ENCODE measurements at places on chromosomes 2 and 18. TPM values are rescaled to one million over a fixed set of nuclear protein-coding genes. Genes with fewer than 3 reads are reported as not detected.

- no peak overlapping the region for H3K4me3 ChIP-seq
- no peaks in the 10 kb centered on the region for H3K27me3 ChIP-seq
- no peaks in the 10 kb centered on the region for H3K36me3 ChIP-seq
- no peak overlapping the region for H3K27ac ChIP-seq
Observed at GRCh38 chr2:105597011-105597805, 147.5 kb upstream of the NCK2 start.

DNA sequence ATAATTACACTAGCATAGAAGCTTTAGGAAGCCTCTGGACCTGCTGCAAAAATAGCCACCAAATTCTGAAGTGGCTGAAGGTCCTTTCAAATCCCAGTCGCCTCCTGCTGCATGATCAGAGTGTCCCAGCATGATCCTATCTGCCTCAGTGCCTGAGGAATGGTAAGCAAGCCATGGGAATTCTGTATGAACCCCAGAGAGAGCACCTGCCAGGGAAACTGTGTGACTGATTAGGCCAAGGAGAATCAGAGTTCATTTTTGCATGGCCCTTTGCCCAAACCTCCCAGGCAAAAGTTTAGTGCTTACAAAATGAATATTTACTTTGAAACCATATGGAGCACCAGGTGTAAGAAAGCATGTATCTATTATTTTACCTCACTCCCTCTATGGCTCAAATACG is 221.4 kb downstream of the ARL4C start:
- H3K4me3 ChIP-seq = no peak overlapping the region
- H3K27me3 ChIP-seq = no peaks in the 10 kb centered on the region
- no peak overlapping the region for H3K27ac ChIP-seq
- H3K36me3 ChIP-seq = no peaks in the 10 kb centered on the region
- DNase-seq = no peak

GRCh38 chr18:25518716-25519053 is 166.7 kb upstream of the ZNF521 start:
- H3K27me3 ChIP-seq = no peaks in the 10 kb centered on the region
- no peak for DNase-seq
- H3K4me3 ChIP-seq = no peak overlapping the region
- H3K36me3 ChIP-seq = no peaks in the 10 kb centered on the region
- no peaks in the 10 kb centered on the region for H3K4me1 ChIP-seq
- H3K27ac ChIP-seq = no peak overlapping the region

DNA sequence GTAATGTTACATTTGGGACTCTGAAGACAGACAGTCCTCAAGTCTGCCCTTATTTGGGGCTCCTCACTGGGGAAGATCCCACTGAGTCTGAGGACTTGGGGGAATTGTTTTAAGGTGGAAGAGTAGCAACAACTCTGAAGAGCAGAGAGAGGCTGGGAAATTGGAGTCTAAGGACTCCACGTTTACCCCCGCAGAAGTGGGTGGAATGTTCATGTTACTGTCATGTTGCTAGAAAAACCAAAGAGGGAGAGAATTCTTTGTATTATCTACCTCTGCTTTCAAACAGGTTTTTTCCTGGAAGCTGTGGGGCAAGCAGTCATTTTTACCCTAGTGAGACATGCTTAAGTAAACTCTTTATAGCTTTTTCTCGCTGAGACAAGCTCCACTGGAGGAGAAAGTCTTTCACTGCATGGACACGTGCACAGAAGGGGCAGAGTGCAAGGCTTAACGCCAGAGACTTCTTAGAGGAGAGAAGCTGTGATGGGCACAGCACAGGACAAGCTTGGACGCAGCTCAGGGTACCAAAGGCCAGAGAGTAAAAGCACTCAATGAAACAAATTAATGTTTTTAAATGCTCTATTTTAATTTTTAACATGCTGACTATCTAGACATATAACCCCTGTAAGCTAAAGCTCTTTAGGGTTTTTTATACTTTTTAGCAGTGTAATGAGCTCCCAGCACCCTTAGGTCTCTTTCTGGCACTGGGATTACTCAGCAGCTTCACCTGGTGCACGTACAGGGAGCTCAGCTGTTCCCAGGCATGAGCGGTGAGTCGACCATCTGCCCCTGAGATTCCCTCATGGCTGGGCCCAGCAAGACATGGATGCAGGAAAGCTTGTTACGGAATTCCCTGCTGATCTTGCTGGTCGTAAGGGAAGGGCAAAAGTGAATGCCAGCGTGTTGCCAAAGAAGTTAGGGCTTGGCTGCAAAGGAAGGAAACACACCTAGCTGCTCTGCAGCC is 54.5 kb upstream of the BIN1 start:
- H3K27ac ChIP-seq = no peak overlapping the region
- H3K4me1 ChIP-seq = no peaks in the 10 kb centered on the region
- DNase-seq = no peak
- H3K27me3 ChIP-seq = no peaks in the 10 kb centered on the region
- H3K36me3 ChIP-seq = no peaks in the 10 kb centered on the region

The CENPA gene
- total RNA-seq = 6.5 TPM

- H3K27ac ChIP-seq = no peak overlapping the region
- H3K4me3 ChIP-seq = no peak overlapping the region
- DNase-seq = no peak
Observed at GRCh38 chr2:151336863-151337371, 20.5 kb upstream of the TNFAIP6 start.

DNA sequence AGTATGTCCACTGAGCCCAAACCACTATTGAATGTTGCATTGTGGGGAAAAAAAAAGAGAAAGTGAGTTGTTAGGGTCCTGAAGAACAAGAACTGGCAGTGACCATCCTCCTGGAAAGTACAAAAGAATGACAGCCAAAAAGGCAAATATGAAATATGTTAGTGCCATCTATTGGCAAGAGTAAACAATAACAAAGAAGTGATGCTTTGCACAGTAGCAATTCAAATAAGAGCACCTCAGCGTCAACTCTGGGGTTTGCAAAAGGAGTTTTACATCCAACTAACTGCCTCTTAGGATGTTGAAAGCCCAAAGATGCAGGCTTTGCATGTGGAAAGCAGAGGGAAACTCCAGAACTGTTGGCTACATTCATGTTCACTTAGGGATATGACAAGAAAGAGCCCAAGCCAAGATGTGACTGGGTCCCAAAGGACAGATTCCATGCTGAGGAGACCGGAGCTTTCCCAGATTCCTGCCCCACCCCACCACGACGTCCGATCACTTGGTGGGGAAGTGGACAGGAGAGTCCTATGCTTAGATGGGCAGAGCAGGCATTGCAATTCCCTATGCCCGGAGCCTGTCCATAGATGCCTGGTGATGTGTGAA is 15.6 kb downstream of the TRABD2A start:
- H3K4me3 ChIP-seq = no peak overlapping the region
- no peaks in the 10 kb centered on the region for H3K4me1 ChIP-seq
- DNase-seq = no peak
- H3K27me3 ChIP-seq = no peaks in the 10 kb centered on the region
- no peak overlapping the region for H3K27ac ChIP-seq
- H3K36me3 ChIP-seq = no peaks in the 10 kb centered on the region

GRCh38 chr18:26460449-26461091 is 87.8 kb downstream of the KCTD1 start:
- H3K4me3 ChIP-seq = no peak overlapping the region
- no peaks in the 10 kb centered on the region for H3K36me3 ChIP-seq
- DNase-seq = no peak

- no peaks in the 10 kb centered on the region for H3K4me1 ChIP-seq
- H3K4me3 ChIP-seq = no peak overlapping the region
- DNase-seq = no peak
- H3K27me3 ChIP-seq = no peaks in the 10 kb centered on the region
- no peaks in the 10 kb centered on the region for H3K36me3 ChIP-seq
Observed at GRCh38 chr2:217609952-217610351, 392.8 kb downstream of the TNS1 start.

DNA sequence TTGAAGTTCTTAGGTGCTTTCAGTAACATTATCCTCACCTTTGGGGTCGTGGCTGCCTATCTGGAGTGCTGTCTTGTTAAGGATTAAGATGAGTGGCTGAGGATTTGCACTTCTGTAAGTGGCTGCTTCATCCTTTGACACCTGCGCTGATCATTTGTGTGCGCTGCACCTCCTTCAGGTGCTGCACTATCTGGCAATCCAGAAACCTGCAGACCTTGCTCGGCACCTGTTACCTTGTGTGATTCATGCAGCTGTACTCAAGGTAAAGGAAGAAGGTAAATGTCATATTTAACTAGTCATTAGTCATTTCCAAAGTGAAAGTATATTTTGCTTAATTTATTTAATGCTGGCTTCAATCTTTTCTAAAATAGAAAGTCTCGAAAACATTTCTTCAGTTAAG is 110.3 kb downstream of the RAB3GAP1 start:
- no peak overlapping the region for H3K4me3 ChIP-seq
- H3K36me3 ChIP-seq = no peaks in the 10 kb centered on the region
- H3K27ac ChIP-seq = no peak overlapping the region
- no peaks in the 10 kb centered on the region for H3K27me3 ChIP-seq

- H3K4me1 ChIP-seq = no peaks in the 10 kb centered on the region
- H3K27ac ChIP-seq = no peak overlapping the region
- H3K36me3 ChIP-seq = no peaks in the 10 kb centered on the region
- no peak for DNase-seq
- no peaks in the 10 kb centered on the region for H3K27me3 ChIP-seq
- no peak overlapping the region for H3K4me3 ChIP-seq
Observed at GRCh38 chr2:135226961-135227360, 174.9 kb downstream of the RAB3GAP1 start.

DNA sequence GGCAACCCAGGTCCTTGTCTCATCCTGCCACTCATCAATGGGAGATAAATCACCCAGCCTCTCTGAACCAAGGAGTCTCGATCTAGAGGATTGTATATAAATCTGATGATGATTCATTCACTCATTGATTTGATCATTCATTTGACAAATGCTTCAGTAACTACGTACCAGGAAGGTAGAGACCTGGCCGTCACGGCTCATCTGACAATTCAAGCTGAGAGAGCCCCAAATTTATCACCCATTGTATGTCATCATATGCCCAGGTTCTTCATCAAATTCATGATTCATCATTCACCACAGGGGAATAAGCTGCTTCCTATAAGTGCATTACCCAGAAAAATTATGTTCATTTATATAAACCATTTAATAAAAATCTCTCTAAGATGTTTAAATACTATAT is 116.9 kb downstream of the FAM161A start:
- H3K27me3 ChIP-seq = no peaks in the 10 kb centered on the region
- DNase-seq = no peak
- no peak overlapping the region for H3K4me3 ChIP-seq
- H3K4me1 ChIP-seq = no peaks in the 10 kb centered on the region
- no peaks in the 10 kb centered on the region for H3K36me3 ChIP-seq
- no peak overlapping the region for H3K27ac ChIP-seq

The SFT2D3 gene
- total RNA-seq = 6.0 TPM

The ACMSD gene
- not detected for total RNA-seq

GRCh38 chr18:48674758-48675351 is 136.0 kb downstream of the CTIF start:
- DNase-seq = no peak
- H3K4me1 ChIP-seq = peaks cover 7% of the 10 kb centered on the region
- no peak overlapping the region for H3K4me3 ChIP-seq
- H3K36me3 ChIP-seq = no peaks in the 10 kb centered on the region
- no peaks in the 10 kb centered on the region for H3K27me3 ChIP-seq

The QPCT gene
- 5.3 TPM for total RNA-seq

DNA sequence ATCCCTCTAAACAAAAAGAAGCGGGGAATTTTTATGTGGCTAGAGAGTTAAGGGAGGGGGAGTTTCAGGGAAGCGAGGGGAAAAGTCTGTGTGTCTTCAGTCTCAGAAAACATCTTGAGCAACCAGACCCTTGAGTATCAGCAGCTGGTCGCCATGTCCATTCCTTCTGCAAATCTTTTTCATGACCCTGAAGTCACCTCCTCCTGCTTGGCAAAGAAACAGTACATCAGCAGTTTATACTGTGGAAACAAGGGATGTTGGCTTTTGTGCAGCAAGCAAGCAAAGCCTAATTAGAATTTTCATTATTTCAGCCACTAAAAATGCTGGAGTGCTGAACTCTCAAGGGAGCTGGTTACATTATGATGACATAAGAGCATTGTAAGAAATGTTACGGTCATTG is 187.4 kb upstream of the SLC8A1 start:
- H3K36me3 ChIP-seq = no peaks in the 10 kb centered on the region
- peak; percentile 18 for DNase-seq

GRCh38 chr18:51028201-51028805 is 1.7 kb upstream of the SMAD4 start:
- H3K4me3 ChIP-seq = no peak overlapping the region
- no peak overlapping the region for H3K27ac ChIP-seq
- H3K4me1 ChIP-seq = no peaks in the 10 kb centered on the region
- H3K36me3 ChIP-seq = no peaks in the 10 kb centered on the region
- H3K27me3 ChIP-seq = no peaks in the 10 kb centered on the region

The MDH1B gene
- total RNA-seq = 0.37 TPM

The SPC25 gene
- 16.0 TPM for total RNA-seq

The SP9 gene
- not detected for total RNA-seq

- no peaks in the 10 kb centered on the region for H3K27me3 ChIP-seq
- no peaks in the 10 kb centered on the region for H3K36me3 ChIP-seq
- H3K4me3 ChIP-seq = no peak overlapping the region
- H3K4me1 ChIP-seq = no peaks in the 10 kb centered on the region
- DNase-seq = no peak
- H3K27ac ChIP-seq = no peak overlapping the region
Observed at GRCh38 chr2:1659951-1660565, 84.3 kb downstream of the PXDN start.
